Naive thymus-derived CD8-positive, alpha-beta T cell (primary cell): ENCODE measurements at places on chromosomes 7 and 10. TPM values are rescaled to one million over a fixed set of nuclear protein-coding genes. Genes with fewer than 3 reads are reported as not detected.

- no peak for DNase-seq
Observed at GRCh38 chr7:135712182-135712782, 15.7 kb downstream of the SLC13A4 start.

GRCh38 chr7:136018104-136018503, 40.9 kb upstream of the MTPN start:
- no peak for DNase-seq

Gene PRSS2
- total RNA-seq: not detected

GRCh38 chr7:31105256-31105950, 53.3 kb downstream of the ADCYAP1R1 start:
- no peak for DNase-seq

DNA sequence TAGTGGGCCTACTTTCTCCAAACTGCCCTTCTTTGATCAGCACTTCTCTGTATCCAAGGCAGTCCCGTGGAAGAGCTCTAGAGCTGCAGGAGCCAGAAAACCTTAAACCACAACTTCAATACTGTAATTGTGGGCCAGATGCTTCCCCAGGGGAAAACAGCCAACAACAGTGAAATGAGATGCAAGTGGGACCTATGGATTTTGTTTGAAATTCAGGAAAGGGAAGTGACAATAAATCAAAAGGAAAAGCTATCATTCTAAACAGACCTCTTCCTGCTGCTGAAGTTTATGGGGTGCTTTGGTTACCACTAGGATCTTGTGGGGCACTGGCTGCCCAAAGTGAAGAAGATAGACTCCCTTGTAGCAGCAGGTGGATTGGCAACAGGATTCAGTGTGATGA, 1031.7 kb downstream of the LRMDA start:
- no peak for DNase-seq
